ENCODE measurements at places on chromosomes 4 and X.

- no peak for DNase-seq
Measured at GRCh38 chrX:24235084-24235710, 78.7 kb downstream of the SUPT20HL2 start.

GRCh38 chr4:17115583-17115982 is 217.1 kb upstream of the LDB2 start:
- DNase-seq = no peak

DNA sequence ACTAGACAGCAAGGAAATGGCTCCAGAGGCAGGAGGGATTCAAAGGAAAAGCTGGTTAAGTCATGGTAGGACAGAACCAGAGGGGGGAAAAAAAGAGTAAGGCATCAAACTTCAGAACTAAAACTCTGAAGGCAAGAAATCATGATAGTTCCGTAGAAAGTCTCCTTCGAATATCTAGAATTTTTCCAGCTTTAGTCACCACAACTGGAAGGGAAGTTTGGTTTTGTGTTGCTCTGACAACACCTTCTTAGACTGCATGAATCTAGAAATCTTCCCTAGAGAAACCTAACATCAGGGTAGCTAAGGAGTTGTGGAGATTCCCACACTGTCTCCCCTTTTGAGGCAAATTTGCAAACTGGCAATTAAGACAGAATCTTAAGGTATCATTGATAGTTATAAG is 33.7 kb downstream of the AMMECR1 start:
- DNase-seq = no peak

- no peak for DNase-seq
Measured at GRCh38 chrX:150365990-150366911, 3.1 kb downstream of the MAMLD1 start.

All from activated CD8-positive, alpha-beta memory T cell treated with anti-CD3 and anti-CD28 coated beads for 4 hours (primary cell).